Pons (tissue), 1 donor: ENCODE measurements at places on chromosomes 3 and 15.

DNA sequence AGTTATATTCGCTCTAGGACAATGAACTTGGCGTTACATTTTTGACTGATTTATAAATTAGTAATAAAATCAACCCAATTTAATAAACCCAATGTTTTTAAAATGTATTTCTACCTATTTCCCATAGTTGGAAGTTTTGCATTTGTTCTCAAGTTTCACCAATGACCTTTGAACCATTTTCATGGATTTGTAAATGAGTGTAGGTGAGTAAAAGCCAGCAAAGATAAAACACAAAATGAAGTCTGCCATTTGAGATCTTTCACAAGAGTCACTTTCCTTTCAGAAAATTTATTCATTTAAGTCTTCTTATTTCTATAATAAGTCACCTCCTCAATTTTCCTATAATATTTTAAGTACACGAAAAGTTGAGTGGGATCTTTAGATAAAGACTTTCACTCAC, 92.1 kb downstream of the MEIS2 start:
- no peak for DNase-seq

- DNase-seq, result no peak
Measured at GRCh38 chr15:45149060-45149459, 19.3 kb downstream of the DUOX1 start.

GRCh38 chr3:127174715-127175140, 18.2 kb upstream of the PRR23E start:
- no peak for DNase-seq

DNA sequence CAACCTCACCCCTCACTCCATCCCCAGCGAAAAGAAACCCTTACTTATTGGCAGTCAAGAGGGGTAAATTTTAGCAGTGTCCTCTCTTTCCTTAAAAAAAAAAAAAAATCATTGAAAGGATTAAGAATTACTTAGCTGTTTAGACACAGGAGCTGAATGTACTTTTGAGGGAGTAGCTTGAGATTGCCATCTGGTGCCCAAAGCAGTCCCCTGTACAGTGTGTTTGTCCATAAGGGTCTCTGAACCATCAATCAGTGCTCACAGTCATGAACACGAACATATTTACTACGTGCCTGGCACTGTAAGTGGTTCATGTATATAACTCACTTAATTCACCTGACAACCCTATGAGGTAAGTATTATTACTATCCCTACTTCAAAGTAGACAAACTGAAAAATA, 463.5 kb downstream of the RAP2B start:
- no peak for DNase-seq

DNA sequence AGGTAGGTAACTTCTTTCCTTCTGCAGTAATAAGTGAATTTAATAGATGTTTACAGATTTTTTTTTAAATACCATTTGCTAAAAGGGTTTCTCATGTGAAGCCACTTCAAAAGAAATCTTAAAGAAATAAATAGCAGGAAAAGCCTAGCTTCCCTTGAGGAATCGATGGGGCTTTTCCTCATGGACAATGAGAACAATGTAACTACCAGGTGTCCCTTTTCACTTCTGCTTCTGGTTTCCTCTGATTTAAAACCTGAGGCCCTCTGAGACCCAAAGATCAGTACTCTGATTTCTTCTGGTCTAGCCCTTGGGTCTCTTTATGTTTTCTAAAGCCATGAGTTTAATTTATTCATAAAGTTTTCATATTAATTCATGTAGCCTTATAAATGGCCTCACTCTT, 13.1 kb upstream of the TMEM42 start:
- no peak for DNase-seq

- no peak for DNase-seq
Measured at GRCh38 chr3:36991147-36991546, 1.8 kb downstream of the EPM2AIP1 start.

GRCh38 chr3:124453189-124453588, 277.1 kb upstream of the UMPS start:
- no peak for DNase-seq

DNA sequence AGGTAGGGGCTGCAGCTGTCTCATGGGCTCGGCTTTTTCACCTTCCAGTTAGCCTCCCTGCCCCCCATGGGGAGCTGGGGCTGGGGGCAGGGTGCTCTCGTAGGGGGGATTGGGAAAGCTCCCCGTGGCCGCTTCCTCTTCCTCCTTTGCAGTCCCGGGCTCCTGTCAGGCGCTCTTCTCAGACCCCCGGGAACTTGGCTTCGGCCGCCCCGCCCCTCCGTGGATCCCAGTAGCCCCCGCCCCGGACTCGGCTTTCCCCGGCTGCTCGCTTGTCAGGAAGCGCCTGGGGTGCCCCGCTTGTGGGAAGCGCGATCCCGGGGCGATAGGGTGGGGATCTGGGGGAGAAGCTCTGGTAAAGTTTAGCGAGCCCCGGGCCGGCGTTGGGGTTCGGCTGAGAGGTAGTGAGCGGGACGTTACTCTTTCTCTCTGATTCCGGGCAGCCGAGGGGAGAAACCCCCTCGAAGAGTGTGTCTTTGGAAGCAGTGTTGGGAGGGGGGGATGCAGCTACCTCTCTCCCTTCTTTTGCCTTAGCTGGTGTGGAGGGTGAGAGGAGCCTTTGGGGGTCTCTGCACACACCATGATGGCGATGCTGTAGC, 611 bp downstream of the PIAS1 start:
- peak; percentile 33 for DNase-seq

- DNase-seq, result no peak
Measured at GRCh38 chr15:84981711-84982300, at the start of gene PDE8A. Gene PDE8A (plus strand): TSS chr15:84981856. CDS start chr15:84982163, 307 bp downstream.

- DNase-seq, result no peak
Measured at GRCh38 chr3:147122350-147122749, 284.0 kb downstream of the ZIC4 start.

GRCh38 chr3:14210843-14211594, 32.4 kb downstream of the LSM3 start:
- no peak for DNase-seq

GRCh38 chr3:155702745-155703591, 41.9 kb downstream of the PLCH1 start:
- no peak for DNase-seq

GRCh38 chr3:169965562-169966427, 812 bp upstream of the SEC62 start:
- DNase-seq, result no peak

- DNase-seq, result no peak
Measured at GRCh38 chr15:41671656-41672648, 11.7 kb downstream of the MGA start.

DNA sequence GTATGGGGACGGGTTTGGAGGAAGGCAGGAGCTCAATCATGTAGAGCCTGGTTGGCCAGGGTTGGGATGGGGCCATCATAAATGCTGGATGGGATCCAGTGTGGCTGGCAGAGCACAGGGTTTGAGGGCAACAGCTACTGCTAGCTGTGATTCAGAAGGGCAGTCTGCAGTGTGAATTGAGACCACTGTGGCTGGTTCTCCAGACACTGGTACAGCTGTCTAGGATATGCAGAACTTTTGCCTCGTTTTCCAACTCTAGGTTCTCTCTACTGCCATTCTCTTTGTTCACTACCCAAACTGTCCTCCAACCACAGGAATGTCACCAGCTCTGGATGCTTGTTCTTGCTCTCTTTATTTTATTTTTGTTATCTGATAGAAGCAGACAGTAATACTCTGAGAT, 543.6 kb downstream of the AGBL1 start:
- no peak for DNase-seq

DNA sequence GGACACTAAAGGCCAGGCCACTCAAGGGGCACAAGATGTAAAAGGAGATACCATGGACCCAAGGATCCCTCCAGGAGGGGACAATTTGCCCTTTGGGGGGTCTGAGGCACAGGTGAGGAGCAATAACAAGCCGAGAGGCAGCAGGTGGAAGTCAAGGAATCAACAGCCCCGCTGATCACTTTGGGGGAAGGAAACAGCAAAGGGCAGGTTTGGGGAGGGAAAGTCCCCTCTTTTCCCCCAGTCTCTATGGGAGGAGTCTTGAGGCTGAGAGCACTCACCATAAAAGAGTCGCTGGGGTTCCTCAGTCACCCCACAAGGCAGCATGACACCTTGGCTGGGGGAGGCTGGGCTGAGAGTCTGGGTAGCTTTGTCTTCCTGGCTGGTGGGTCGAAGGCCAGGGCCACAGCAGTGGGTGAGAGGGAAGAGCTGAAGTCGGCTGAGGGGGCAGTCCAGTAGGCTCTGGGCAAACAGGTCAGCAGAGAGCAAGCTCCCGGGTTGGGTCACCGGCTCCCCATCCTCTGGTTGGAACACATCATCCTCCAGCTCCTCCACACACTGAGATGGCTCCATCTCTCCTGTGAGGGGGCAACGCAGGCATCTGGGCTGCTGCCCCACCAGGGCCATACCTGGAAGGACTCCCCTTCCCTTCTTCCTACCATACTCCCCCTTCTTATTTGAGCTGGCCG, 3.0 kb downstream of the BMF start:
- no peak for DNase-seq

DNA sequence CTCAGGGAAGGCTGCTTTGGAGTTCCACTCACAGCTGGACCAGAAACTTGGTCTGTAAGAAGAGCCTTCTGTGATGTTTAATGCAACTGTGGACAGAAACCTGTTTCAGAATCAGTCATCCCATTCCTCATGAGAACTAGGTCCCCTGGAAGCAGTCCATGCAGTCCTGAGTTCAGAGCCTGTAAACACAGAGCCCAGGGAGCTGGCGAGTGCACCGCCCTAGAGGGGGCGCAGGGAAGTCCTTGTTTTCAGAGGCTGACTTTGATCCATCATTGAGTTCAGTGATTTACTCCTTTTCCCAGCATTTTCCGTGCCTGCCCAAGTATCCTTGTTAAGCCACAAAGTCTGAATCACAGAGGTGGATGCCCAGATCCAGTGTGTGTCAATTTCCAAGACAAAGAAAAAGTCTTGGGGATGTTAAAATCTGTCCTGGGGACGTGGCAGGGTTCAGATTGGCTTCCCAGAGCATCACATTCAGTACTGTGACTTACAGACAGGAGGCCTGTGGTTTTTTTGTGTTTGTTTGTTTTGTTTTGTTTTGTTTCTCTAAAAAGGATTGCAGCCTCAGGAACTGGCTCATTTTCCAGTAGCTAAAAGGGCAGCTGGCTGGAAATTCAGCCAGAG, 9.8 kb upstream of the TXNRD3 start:
- DNase-seq, result no peak

GRCh38 chr3:99772671-99773070, 45.0 kb upstream of the CMSS1 start:
- DNase-seq, result no peak

GRCh38 chr15:87944050-87944449, 312.5 kb downstream of the NTRK3 start:
- no peak for DNase-seq
